ENCODE measurements at places on chromosomes 2 and 18.

DNA sequence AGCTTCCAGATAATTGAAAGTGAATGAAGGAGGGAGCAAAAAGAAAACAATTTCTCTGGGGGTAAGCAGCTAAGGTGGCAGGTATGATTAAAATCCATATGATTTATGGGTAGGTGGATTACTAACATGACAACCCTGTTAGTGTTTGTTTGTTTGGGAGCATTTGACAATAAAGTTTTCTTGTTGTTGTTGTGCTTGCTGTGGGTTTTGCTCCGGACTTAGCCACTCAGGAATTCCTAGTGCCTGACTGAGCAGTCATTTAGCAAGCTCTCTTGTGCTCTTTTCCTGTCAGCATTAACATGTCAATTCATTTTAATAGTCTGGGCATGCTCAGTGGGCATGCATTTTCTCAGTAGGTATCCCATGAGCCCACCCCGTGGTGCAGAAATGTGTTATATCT is 674.8 kb upstream of the ZEB2 start:
- DNase-seq = no peak

- DNase-seq = no peak
Observed at GRCh38 chr2:152284398-152284797, 50.6 kb upstream of the FMNL2 start.

- DNase-seq = no peak
Observed at GRCh38 chr18:3827236-3827845, 377.4 kb downstream of the TGIF1 start.

- DNase-seq = no peak
Observed at GRCh38 chr18:37889963-37890362, 324.4 kb upstream of the CELF4 start.

- peak; percentile 94 for DNase-seq
Observed at GRCh38 chr2:20446917-20447436, at the start of gene RHOB. Gene RHOB, plus strand, starts transcription at chr2:20447074. Its CDS starts 392 bp downstream, at chr2:20447466.

- no peak for DNase-seq
Observed at GRCh38 chr2:111072220-111072871, 48.4 kb upstream of the BCL2L11 start.

- DNase-seq = no peak
Observed at GRCh38 chr2:176145085-176145969, 6.0 kb upstream of the HOXD4 start.

DNA sequence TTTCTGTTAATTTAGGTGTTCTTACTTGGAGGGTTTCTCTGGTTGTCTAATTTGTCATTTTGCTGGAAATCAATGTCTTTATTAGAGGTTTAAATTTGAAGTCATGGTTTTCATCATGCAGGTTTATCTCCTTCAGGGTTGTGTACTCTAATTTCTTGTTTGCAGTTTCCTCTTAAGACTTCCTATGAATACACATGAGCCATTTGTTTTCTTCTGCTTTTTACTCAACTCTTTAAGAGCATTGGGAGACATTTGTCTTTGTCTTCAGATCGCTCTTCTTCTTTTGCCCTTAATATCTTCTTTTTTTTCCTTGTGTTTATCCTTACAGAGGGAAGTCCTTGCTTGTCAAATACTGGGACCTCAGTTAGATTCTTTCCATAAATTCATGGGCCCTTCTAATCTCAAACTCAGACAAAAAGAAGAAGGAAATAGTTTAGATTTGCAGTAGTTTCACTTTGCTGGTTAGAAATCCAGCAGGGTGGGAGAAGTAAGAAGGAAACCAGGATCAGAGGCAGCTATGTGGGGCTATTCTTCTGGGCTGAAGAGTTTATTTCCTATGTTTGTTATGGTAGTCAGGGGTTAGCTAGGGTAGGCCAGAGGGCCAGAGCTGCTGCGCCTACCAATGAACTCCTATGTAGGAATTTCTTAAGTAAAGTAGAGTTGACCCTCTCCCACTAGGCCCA is 176.6 kb downstream of the DYSF start:
- DNase-seq = no peak

- DNase-seq = no peak
Observed at GRCh38 chr2:10303181-10303693, 533 bp downstream of the HPCAL1 start.

- DNase-seq = no peak
Observed at GRCh38 chr2:172813314-172813888, 77.8 kb downstream of the RAPGEF4 start.

GRCh38 chr2:117646872-117647271 is 167.6 kb upstream of the DDX18 start:
- DNase-seq = no peak

GRCh38 chr2:67952066-67952465 is 110.7 kb downstream of the C1D start:
- DNase-seq = no peak

DNA sequence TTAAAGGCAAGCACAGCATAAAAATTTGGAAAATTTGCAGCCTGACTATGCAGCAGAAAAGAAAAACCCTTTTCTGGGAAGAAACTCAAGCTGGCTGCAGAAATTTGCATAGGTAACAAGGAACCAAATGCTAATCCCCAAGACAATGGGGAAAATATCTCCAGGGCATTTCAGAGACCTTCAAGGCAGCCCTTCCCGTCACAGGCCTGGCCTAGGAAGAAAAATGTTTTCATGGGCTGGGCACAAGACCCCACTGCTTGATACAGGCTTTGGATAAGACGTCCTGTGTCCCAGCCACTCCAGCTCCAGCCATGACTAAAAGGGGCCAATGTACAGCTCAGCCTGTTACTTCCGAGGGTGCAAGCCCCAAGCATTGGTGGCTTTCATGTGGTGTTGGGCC is 717.6 kb downstream of the TDRD15 start:
- DNase-seq = no peak

DNA sequence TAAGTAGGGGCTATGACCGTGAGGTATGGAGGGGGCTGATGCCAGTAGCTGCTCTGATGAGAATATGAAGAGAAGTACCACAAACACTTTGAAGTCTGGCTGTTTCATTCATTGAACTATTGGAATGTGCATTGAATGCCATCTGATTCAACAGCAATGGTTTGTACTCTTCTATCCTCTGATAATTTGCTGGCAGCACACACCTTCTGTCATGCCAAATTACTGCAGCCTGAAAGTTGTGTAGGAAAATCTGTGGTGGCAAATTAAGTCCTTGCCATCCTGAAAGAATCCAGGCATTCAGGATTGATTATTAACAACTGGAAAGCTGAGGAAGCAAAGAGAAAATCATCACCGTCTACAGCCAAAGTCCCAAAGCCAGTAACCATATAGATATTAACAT is 711.2 kb downstream of the NRXN1 start:
- DNase-seq = no peak

DNA sequence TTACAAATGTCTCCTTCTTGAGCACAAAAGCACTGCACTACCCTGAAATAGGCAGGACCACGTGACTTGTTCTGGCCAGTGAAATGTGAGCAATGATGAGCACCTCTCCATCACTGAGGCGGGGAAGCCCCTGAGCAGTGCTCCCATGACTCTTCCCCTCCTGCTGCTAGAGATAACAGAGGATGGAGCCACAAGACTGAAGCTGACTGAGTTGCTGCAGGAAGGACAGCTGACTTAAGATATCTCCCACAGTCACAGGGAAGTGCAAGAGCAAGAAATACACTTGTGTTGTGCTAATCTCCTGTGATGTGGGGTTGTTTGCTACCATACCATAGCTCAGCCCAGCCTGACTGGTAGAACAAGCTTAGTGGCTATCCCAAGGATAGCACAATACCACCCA is 38.7 kb downstream of the STK39 start:
- DNase-seq = no peak

DNA sequence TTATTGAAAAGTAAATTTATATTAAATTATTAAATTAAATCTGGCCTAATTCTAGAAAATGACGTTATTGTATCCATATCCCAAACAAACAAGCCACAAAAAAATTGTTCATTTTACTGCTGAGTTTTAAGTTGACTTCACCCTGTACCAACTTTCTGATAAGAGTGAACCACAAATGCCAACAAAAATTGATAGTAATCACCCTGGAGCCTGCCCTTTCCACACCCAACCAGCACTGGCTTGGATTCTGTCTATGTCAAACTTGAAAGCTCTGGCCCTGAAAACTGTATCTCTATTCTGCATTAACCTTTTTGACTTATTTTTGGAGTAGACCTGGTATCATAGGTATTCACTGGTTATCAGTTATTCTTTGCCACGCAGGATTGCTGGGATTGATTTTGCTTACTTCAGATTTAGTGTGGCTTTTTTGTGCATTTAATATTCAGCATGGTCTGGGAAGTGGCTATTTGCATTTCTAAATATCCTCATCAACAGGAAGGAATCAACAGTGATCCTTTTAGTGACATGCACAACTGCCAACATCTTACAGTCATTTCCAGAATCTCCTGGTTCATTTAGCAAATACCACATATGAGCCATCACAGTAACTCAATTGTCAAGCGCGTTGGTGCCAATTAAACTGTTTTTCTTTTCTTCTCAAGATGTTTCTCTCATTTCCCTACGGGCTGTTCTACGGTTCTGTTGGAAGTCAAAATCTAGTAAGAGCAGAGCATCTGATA is 11.4 kb upstream of the SRBD1 start:
- no peak for DNase-seq

- DNase-seq = no peak
Observed at GRCh38 chr2:119025762-119026351, 83.9 kb downstream of the MARCO start.

GRCh38 chr2:204517154-204517553 is 28.1 kb upstream of the PARD3B start:
- no peak for DNase-seq

- DNase-seq = no peak
Observed at GRCh38 chr2:216478151-216478550, 20.5 kb upstream of the RPL37A start.

DNA sequence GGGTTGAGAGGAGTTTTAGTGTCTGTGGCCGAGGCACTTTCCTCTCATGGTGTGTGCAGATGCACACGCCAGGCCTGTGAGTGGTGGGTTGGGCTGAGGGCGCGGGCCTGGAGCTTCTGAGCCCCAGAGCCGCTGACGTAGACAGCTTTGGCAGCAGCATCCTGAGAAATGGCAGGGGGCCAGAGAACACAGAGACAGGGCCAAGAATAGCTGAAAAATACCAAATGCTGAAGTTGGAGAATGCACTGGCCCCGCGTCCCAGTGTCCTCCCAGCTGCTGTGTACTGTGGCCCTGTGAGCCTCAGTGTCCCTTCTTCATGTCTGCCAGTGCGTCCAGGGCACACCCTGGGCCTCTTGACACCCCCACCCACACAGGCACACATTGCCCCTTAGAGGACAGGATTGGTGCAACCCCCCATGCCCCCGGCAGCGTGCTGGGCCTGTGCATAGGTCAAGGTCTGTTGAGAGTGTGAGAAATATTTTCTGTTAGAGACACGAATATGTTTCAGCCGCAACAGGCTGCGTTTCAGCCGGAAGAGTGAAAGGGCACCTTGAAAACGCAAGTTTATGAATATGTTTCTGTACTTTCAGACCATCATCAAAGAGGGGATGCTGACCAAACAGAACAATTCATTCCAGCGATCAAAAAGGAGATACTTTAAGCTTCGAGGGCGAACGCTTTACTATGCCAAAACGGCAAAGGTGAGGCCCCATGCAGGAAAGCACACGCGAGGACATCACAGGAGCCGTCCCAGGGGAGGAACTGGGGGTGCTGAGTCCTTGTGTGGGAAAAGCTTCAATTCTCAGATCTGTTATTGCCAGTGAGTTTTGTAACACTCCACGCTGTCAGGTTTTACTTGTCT is 33.6 kb downstream of the DGKD start:
- no peak for DNase-seq

DNA sequence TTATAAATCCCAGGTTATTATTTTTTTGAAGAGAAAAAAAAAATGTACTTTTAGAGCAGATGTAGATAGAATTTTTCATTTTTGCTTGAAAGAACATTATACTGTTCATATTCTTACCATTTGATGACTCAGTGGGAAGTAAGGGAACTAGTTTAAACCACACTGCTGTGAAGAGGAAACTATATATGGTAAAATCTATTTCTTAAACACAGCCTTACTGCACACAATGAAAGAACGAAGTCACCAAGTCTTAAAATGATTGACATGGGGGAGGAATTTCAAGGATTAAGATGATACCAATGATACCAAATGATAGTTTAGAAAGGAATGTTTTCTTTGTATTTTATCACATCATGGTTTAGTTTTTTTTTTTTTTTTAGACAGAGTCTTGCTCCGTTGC is 5.0 kb downstream of the ACTR2 start:
- DNase-seq = no peak

DNA sequence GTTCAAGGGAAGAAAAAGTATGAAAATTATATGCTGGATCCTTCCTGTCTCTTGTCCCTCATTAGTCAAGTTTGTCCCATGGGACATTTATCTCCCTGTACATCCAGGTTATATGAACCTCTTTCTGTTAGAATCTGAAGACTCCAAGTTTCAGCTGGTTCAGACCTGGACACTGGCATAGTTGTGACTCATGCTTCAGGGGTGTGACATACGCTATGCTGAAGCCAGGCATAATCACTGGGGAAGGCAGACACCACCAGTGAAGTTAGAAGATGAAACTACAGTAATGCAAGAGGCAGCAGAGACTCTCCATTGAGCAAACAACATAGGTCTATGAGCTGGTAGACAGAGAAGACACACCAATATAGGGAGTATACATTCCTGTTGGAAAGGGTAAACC is 269.7 kb upstream of the SLC8A1 start:
- DNase-seq = no peak

GRCh38 chr2:241351640-241352031 is 4.4 kb upstream of the FARP2 start:
- no peak for DNase-seq

DNA sequence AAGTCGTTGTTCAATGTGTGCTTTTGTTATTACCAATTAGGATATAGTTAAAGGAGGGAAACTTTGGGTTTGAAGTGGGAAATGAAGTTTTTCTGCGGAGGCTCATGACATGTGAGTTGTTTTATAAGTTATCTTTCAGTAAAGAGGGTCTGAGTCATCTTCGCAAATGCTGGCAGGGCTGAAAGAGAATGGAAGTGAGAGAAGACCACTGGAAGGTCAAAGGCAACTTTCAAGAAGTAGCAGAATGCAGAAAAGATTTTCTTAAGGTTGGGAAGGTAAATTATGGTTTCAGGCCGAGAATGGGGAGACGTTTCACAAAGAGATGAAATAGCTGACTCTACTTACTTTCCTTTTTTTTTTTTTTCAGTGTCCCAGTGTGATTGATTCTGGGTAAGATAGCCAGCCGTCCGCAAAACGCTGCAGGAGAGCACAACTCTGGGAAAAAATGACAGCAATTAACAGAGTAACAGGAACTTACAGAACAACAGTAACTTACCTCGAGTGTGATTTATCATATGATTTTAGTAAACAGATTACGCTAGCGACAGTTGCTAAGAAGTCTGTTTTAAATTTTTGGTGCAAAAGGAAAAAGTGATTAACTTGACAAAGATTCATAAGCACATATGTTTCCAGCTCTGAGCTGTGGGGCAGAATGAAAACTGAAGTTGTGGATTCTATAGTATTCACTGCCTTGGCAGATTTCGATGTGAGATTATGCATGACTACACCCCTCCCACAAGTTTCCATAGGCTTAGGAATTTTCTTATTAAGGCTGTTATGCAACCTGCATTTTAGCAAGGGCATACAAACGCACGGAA is 46.8 kb upstream of the ACTR3 start:
- no peak for DNase-seq

DNA sequence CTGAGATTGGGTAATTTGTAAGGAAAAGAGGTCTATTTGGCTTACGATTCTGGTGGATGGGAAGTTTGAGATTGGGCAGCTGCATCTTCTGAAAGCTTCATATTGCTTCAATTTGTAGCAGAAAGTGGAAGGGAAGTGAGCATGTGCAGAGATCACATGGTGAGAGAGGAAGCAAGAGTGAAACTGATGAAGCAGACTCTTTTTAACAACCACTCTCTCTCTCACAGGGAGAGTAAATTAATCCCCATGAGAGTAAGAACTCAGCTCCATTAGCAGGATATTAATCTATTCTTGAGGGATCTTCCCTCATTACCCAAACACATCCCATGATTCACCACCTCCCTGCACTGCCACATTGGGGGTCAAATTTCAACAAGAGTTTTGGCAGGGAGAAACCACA is 298.5 kb upstream of the CELF4 start:
- DNase-seq = no peak
